ENCODE measurements at places on chromosomes 2 and 18.

DNA sequence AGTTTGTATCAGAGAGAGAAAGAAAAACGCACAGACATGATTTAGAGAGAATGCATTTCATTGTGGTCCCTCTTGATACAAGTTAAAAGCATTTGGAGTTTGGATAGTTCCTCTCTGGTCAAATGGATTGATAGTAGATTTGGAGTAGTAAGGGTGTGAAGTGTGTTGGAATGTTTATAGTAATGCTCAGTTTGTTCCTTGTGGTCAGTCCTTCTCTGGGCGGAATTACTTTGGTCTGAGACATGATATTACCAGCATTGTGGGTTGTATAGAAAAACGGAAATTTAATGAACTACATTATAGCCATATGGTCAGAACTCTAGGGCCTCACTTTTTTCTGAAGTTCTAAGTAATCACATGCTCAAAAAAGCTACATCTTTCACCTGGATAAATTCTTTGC lies 178.9 kb downstream of the AGAP1 start:
- DNase-seq: no peak

- DNase-seq: no peak
Observed at GRCh38 chr2:135097532-135098231, 45.6 kb downstream of the RAB3GAP1 start.

- DNase-seq: no peak
Observed at GRCh38 chr18:12159446-12159845, 65.8 kb downstream of the ANKRD62 start.

GRCh38 chr2:241496003-241496707 lies 12.2 kb downstream of the STK25 start:
- no peak for DNase-seq

DNA sequence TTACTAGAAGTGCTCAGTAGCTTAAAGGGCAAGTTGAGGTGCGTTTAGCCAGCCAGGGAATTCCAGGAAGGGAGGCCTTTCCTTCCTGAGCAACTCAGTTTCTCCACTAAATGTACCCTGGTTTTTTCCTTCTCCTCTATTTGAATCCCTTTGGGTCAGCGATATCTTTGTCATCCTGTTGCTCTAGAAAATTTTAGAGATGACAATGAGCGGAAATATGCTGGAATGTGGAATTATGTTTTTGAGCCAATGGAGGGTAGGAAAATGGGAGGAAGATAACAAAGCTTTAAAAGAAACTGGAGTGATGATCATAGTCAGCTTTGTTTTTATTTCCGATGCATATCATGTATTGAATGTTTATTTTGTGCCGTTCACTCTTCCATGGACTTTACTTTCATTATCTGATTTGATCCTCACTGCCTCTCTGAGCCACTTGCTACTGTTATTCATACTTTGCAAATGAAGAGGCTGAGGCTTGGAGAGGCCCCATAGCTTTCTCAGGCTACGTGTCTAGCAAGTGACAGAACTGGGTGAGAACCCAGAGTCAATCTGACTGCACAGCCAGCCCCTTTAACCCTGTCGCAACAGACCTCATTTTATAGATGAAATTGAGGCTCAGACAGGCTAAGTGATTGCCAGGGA lies 67.3 kb downstream of the NTSR2 start:
- no peak for DNase-seq

- DNase-seq: no peak
Observed at GRCh38 chr18:58520969-58521368, 107.9 kb downstream of the ALPK2 start.

DNA sequence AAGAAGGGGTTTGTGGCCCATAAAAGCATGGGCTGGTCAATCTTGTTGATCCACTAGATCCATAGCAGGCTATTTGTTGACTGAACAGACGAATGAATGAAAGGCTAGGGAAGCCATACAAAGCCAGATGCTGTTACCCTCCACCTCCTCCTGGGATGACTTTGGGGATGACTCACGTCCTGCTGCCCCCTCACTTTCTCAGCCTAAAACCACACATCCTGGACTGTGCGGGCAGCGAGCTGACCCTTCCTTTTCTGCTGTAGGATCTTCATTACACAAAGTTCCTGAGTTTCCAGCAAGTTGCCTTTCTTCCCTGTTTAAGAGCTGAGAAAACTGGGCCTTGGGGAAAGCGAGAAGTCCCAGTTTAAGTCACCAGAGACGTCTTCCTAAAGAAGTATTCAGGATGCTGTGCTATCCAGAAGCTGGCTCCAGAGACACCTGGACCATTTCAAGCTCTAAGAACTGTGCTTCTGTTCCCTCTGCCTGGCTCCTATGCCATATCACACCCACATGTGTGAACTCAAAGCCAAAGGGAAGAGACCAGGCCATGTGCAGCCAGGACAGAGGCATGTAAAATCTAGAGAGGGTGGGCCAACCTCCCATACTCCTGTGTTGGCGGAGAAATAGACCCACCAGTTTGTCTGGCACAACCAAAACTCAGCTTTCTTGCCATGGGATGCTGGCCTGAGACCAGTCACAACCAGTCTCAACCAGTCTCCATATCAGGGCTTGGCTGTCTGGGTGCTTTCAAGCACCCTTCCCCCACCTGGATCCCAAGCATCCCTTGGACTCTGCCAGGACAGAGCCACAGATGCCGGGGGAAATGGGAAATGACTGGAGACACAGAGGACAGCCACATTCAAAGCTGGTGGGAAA lies 4.7 kb upstream of the SLC20A1 start:
- no peak for DNase-seq

- no peak for DNase-seq
Observed at GRCh38 chr2:23533338-23533695, 148.3 kb downstream of the KLHL29 start.

DNA sequence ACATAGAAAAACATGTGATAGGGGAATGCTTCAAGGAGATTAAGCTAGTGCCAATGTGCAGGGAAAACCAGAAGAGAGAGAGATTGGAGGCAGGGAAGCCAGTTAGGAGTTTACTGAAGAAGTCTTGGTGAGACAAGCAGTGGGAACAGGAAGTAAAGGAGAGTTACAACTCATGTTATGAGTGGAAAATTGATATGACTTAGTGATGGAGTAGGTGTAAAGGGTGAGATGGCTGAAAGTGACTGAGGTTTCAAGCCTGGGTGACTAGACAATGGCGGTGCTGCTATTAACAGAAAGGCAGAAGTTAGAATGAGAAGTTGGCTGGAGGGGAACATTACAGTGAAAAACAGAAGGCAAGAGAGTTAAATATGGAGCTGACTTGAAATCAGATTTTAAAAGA lies 16.5 kb downstream of the DOK1 start:
- DNase-seq: no peak

- no peak for DNase-seq
Observed at GRCh38 chr2:135647836-135648579, 93.6 kb upstream of the UBXN4 start.

- no peak for DNase-seq
Observed at GRCh38 chr18:28063271-28063761, 113.6 kb downstream of the CDH2 start.

- no peak for DNase-seq
Observed at GRCh38 chr2:159661286-159661685, 44.9 kb upstream of the BAZ2B start.

DNA sequence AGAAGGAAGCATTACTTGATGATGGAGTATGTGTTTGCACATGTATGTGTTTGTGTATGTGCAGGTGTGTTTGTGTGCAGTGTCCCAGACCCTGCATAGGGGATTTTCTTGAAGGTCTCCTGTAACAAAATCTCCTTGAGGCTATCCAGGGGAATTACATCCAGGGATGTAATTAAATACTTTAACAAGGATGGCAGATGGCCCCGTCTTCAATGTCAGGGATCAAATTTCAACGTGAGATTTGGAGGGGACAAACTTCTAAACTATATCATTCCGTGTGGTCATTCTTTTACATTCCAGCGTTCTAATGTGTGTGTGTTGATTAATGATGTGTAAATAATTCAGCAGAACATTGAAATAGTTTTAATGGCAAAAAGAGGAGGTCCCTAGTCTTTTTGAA lies 3.3 kb downstream of the UGT1A9 start:
- no peak for DNase-seq

GRCh38 chr2:234979204-234980167 lies 27.7 kb downstream of the SH3BP4 start:
- DNase-seq: no peak

GRCh38 chr2:52210161-52210560 lies 1178.2 kb upstream of the NRXN1 start:
- DNase-seq: no peak

DNA sequence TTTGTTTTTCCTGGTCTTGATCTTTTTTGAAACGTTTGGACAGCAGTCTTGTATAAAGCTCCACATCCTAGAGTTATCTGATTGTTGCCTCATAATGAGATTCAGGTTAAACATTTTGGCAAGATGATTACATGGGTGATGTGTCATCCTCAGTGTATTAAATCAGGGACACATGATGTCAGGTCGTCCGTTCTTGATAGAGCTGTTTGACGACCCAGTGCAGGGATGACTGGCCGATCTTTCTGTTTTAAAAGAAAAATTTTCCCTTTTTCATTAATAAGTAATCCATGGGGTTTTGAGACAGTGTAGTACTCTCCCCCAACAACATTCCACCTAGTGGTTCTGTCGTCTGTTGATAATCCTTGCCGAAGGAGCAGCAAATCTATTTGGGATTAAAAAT lies 44.5 kb upstream of the SERPINB2 start:
- DNase-seq: no peak

- DNase-seq: no peak
Observed at GRCh38 chr2:208609166-208609804, 202.7 kb downstream of the PTH2R start.

GRCh38 chr18:3118195-3119010 lies 101.4 kb downstream of the MYOM1 start:
- no peak for DNase-seq

- DNase-seq: no peak
Observed at GRCh38 chr18:79540161-79540903, 139.3 kb upstream of the CTDP1 start.

GRCh38 chr18:65753520-65753919 lies 2.7 kb downstream of the CDH7 start:
- DNase-seq: peak; percentile 18

DNA sequence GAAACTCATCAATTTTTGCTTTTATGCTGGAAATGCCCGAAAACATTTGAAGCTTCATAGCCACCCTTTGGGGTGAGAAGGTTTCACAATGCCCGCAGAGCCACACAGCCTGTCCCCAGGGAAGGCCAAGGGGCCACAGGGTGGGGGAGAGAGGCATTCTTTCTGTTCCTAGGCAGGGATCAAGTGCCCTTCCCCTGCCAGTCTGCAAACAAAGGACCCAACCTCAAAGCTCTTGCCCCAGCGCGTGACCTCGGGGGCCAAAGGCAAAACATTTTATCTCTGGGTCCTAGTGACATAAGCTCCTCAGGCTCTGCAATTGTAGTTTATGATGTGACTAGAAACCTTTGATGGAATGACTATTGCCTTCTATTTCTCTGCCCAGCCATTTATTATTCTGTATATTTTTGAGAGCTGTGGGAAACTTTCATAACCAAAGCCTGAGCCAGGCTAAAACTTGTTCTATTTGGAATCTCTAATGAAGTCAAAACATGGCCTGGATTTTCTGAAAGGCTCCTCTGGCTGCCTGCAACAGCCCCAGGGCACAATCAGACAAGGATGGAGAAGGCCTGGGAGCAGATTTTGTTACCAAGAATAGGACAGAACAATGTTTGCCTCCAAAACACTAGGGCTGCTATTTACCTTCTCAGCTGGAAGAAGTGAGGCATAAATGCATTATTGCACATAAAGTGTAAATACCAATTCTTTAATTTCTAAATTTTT lies 137.2 kb upstream of the KCTD1 start:
- DNase-seq: no peak

- DNase-seq: no peak
Observed at GRCh38 chr2:34549710-34550345, 950.7 kb upstream of the FAM98A start.

GRCh38 chr2:136373841-136374240 lies 255.9 kb upstream of the CXCR4 start:
- DNase-seq: no peak

DNA sequence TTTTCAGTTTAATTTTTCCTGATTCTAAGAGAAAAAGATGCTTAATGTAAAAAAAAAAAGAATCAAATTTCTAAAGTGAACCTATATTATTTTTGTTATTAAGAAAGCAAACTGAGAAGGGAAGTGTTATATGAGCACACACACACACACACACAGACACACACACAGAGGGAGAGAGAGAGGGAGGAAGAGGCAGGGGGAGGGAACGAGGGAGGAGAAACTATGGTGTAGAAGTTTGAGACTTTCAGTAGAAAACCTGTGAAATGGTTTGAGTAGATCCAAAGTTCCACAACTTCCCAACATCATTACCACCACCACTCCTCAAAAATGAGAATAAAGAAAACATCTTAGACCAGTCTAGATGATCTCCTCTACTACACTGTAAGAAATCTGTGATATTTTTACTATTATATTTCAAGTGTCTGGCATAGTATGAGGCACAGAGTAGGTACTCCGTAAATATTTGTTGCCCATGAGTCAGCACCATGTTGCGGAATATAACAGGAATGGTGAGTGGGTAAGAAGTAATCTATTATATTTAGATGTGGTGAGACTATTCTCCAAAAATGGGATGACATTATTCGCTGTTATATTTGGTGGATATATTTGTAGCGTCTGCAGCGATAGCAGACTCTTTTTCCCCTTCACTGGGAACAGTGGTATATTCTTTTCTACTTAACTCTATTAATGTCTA lies 149.4 kb upstream of the DNMT3A start:
- DNase-seq: peak; percentile 51

GRCh38 chr2:51855683-51856082 lies 823.8 kb upstream of the NRXN1 start:
- DNase-seq: no peak

DNA sequence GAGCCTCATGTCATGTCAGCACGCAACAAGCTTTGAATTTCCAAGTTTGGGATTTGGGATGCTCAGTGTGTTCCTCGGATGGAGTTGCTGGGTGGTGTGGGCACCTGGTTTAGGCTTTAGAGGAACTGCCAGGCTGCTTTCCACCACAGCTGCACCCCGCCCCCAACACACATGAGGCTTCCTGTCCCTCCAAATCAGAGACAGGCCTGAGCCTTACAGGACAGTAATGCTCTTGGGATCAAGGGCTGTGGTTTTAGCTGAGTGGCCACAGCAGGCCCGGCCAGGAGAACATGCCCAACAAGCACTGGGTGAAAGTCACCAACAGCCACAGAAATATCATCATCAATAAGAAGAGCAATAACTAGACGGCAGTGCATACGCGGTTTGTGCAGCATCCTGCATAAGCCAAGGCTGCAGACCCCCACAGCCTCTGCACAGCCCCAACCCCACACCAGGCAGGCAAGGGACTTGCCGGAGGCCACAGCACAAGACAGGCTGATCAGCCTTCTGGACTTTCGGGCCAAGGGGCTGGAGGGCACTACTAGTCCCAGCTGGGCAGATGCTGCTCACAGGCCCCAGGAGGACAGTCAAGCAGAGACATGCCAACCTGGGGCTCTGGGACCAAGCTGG lies 29.7 kb upstream of the GPC1 start:
- no peak for DNase-seq

All from Panc1 (cell line).